ENCODE measurements at places on chromosomes 5 and 9.

- DNase-seq: no peak
Observed at GRCh38 chr9:19186232-19186631, 44.3 kb upstream of the DENND4C start.

DNA sequence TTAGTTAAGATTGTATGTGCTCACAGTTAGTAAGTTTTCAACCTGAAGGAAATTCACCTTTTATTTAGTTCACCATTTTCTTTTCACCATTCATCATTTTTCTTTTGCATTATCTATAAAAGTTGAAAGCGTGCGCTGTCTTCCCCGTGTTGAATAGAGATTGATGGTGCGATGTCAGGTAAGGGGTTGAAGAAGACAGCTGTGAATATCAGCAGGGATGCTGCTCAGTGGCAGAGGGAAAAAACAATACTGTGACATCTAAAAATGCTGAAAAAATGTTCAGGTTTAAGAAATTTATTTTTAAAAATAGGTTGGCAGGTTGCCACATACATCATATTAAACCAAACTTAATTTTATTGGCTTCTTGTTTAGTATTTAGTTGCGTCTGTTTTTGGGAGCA is 815.0 kb downstream of the DTWD2 start:
- DNase-seq: no peak

GRCh38 chr5:68319706-68320412 is 104.3 kb downstream of the PIK3R1 start:
- no peak for DNase-seq

GRCh38 chr5:61588216-61588615 is 256.2 kb downstream of the ZSWIM6 start:
- DNase-seq: no peak

DNA sequence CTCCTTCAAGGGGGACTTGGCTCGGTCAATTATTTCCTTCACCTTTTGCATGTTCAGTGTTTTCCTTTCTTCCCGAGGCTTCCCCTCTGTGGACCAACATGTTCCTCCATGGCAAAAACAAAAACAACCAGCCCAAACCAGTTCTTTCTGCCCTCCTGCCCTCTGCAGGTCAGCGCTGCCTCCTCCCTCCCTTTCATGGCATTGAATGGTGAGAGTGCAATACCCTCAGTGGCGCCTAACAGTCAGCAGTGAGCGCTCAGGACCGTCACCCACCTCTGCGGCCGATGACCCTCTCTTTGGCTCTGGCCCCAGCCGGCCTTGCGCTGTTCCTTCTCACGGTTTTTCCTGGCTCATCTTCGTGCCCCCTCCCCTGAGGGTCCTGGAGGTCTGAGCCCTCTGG is 34.4 kb upstream of the GNE start:
- no peak for DNase-seq

GRCh38 chr5:28065656-28066055 is 1027.3 kb upstream of the CDH9 start:
- DNase-seq: no peak

GRCh38 chr5:173795601-173796000 is 92.5 kb upstream of the CPEB4 start:
- DNase-seq: no peak

GRCh38 chr5:10301266-10301665 is 6.4 kb downstream of the CMBL start:
- DNase-seq: no peak

GRCh38 chr5:79878136-79878679 is 112.9 kb downstream of the MTX3 start:
- no peak for DNase-seq

GRCh38 chr9:17905366-17905765 is 326.5 kb downstream of the SH3GL2 start:
- no peak for DNase-seq

DNA sequence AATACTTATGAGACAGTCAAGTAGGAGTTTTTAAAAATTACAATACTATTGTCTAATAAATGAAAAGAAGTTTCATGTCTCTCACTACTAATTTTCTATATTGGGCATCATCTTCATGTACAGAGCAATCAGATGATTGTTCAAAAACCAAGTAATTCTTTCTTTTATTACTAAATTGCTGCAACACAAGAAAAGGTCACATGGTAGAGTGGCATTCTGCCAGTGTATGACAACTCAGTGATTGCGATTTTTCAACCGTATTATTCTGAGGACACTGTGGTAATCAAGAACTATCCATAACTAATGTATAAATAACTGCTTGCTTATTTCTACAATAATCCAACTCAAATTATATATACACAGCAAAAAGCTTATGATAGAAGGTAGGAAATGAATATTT is 96.7 kb upstream of the GRHPR start:
- DNase-seq: no peak

GRCh38 chr9:129008986-129009583 is 19.0 kb downstream of the SH3GLB2 start:
- no peak for DNase-seq

DNA sequence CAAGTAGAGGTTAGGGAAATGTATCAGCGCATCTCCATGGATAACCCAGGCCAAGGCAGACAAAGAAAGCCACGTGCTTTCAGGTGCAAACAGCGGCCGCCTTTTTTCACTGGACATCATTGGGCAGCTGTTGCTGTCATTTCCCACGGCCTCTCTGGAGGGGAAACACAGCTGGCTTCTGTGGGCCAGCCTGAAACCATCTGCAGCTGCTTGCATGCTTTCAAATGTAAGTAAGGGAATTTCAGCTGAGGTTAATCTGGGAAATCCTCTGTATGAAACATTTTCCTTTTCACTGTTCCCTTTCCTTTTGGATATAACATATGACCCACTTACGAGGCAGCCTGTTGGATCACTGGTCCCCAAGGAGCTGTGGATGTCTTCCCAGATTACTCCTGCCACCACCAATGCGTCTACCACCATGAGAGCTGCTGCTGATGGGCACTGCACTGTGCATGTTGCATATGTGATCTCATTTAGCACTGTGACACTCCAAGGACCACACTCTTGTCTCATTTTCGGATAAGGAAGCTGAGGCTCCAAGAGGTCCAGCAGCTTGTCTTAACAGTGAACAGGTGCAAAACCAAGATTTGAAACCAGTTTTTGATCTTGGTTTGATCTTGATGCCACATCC is 106.3 kb downstream of the C9orf152 start:
- DNase-seq: no peak

DNA sequence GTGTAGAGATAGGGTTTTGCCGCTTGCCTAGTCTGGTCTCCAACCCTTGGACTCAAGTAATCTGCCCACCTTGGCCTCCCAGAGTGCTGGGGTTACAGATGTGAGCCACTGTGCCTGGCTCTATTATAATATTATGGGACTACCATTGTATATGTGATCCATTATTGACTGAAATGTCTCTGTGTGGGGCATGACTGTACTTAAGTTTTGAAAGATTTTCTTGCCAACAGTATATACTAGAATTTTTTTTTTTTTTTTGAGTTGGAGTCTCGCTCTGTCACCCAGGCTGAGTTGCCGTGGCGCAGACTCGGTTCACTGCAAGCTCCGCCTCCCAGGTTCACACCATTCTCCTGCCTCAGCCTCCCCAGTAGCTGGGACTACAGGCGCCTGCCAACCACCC is 17.8 kb downstream of the SPIN1 start:
- DNase-seq: no peak

DNA sequence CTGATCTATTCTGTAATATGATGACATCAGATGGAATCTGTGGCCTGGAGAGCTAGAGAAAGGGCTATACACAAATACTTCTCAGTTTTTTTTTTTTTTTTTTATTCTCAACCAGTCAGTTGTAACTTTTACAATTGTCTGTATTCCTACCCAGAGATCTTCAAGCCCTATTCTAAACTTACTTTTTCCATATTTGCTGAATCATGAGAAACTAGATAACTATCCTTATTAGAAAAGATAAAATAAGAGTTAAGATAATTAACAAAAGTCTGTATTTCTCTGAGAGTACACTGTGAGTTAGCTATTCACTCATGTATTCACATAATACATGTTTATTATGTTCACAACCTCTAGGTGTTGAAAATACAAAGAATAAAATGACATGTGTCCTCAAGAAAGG is 1575.9 kb downstream of the EFNA5 start:
- no peak for DNase-seq

GRCh38 chr5:31855134-31856040 is 216.5 kb downstream of the PDZD2 start:
- DNase-seq: no peak

DNA sequence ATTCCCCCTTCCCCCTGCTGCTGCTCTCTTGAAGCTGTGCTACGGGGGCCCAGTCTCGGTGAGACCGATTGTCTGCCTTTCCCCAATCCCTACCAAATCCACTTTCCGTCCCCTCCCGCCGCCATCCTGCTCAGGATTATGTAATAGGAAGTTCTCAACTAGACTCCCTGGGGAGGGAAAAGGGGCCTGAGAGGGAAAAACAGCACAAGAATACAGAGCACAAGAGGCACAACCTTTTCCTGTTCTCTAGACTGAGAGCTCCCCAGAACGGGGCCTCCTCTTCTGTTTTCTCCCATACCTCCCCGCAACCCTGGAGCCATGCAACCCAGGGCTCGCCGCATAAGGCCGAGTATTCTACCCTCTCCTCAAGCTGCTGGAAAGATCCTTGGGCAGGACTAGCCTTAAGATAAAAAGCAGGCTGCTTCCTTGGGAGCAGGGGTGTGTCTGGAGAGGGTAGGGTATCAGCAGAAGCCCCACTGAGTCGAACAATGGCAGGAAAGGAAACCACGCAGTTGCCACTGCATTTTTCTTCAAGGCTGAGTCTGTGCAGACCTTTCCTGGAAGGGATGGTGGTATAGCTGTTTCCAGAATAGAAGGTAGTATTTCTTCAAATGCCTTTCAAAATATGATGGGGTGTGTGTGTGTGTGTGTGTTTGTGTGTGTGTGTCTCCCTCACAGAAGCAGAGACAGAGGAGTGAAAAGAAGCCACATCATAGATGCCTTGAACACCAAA is 12.9 kb downstream of the MYORG start:
- DNase-seq: no peak

Data from NCI-H510A (cell line).